ENCODE measurements at places on chromosomes 5 and 9.
A peak's percentile ranks its signal among the peaks of the same experiment; 100 is the strongest.

- DNase-seq = no peak
Measured at GRCh38 chr5:141683596-141684141, 1.6 kb upstream of the ARAP3 start.

GRCh38 chr5:110377361-110377760 lies 349.1 kb downstream of the TMEM232 start:
- no peak for DNase-seq

GRCh38 chr5:75729321-75729720 lies 12.1 kb upstream of the POC5 start:
- DNase-seq = peak; percentile 68

DNA sequence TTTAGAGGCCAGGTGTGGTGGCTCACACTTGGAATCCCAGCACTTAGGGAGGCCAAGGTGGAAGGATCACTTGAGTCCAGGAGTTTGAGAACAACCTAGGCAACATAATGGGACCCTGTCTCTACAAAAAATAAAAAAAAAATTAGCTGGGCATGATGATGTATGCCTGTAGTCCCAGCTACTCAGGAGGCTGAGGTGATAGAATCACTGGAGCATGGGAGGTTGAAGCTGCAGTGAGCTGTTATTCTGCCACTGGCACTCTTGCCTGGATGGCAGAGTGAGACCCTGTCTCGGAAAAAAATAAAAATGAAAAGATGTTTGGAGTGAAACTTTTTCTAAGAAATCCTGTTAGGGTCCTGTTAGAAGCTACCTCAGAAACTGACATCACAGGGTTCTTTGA lies 24.2 kb downstream of the OCLN start:
- DNase-seq = no peak

All from left colon (tissue), 2 donors.